ENCODE measurements at places on chromosomes 13 and 19. TPM values are rescaled to one million over a fixed set of nuclear protein-coding genes. Genes with fewer than 3 reads are reported as not detected.
A peak's percentile ranks its signal among the peaks of the same experiment; 100 is the strongest.

DNA sequence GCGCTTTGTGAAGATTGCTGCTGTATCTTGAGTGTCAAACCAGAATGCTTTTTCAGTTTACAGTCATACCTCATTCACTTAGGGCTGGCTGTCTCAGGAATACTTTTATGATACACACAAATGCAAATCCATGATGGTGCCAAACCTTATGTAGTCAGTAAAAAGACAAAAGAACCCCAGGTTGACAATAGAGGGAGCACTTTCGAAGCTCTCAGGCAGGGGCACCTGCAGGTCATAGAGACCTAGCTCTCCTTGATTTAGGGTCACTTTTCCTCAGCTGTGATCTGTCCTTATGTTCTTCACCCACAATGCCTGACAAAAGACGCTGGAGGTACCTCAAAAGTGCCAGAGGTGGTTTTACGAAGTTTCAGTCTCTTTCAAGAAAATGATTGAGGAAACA is 172.2 kb downstream of the DNAJC15 start:
- H3K4me1 ChIP-seq = peaks cover 5% of the 10 kb centered on the region
- no peaks in the 10 kb centered on the region for H3K27me3 ChIP-seq
- no peak for DNase-seq
- no peak overlapping the region for H3K4me3 ChIP-seq

- H3K4me1 ChIP-seq = no peaks in the 10 kb centered on the region
- DNase-seq = no peak
- H3K4me3 ChIP-seq = no peak overlapping the region
- no peaks in the 10 kb centered on the region for H3K36me3 ChIP-seq
- no peak overlapping the region for H3K27ac ChIP-seq
- H3K27me3 ChIP-seq = no peaks in the 10 kb centered on the region
Observed at GRCh38 chr13:46142776-46143175, 37.9 kb upstream of the CPB2 start.

DNA sequence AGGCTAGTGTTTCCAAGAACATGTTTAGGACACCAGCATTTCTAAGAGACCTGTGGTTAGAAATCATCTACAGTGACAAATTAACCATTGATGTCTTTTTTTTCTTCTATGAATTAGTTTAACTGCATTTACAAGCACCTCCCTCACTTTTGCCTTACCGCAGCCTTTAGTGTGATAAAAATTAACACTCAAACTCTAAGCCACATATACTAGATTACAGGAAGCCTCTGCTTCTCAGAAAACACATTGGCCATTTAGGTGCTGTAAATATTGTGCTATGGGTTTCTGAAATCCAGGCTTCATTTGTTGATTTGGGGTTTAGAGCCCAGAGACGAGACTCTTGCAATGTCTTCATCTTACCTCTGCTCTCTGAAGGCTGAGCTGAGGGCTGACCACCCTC is 34.6 kb upstream of the OLFM4 start:
- H3K4me3 ChIP-seq = no peak overlapping the region
- no peaks in the 10 kb centered on the region for H3K4me1 ChIP-seq
- DNase-seq = no peak
- H3K36me3 ChIP-seq = no peaks in the 10 kb centered on the region

GRCh38 chr19:277581-278165 is 13.5 kb downstream of the PLPP2 start:
- no peak overlapping the region for H3K27ac ChIP-seq
- H3K4me1 ChIP-seq = no peaks in the 10 kb centered on the region
- no peak for DNase-seq
- H3K36me3 ChIP-seq = peaks cover 16% of the 10 kb centered on the region
- H3K4me3 ChIP-seq = no peak overlapping the region

DNA sequence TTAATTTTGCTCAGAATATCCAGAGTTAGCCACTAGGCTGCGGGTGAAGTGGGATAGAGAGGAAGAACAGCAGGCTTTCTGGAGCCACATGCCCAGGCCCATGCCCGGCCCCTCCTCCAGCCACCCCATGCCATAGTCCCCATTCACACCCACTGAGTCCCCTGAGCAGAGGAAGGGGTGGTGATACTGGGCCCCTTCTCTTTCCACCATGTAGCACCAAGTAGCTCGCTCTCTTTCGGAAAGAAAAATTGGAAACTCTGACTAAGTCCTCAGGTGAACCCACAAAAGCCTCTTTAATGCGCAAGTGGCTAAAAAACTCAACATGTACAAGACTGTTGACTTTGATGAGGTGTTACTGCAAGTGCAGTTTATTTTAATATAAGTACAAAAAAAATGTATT is 76.7 kb upstream of the GPR183 start:
- DNase-seq = no peak
- H3K4me1 ChIP-seq = peaks cover 12% of the 10 kb centered on the region
- H3K4me3 ChIP-seq = no peak overlapping the region
- H3K27me3 ChIP-seq = no peaks in the 10 kb centered on the region
- no peak overlapping the region for H3K27ac ChIP-seq
- H3K36me3 ChIP-seq = peaks cover 30% of the 10 kb centered on the region

GRCh38 chr13:41054212-41054877 is 7.0 kb upstream of the WBP4 start:
- DNase-seq = no peak
- no peaks in the 10 kb centered on the region for H3K36me3 ChIP-seq
- peaks cover 75% of the 10 kb centered on the region for H3K4me1 ChIP-seq
- no peaks in the 10 kb centered on the region for H3K27me3 ChIP-seq

DNA sequence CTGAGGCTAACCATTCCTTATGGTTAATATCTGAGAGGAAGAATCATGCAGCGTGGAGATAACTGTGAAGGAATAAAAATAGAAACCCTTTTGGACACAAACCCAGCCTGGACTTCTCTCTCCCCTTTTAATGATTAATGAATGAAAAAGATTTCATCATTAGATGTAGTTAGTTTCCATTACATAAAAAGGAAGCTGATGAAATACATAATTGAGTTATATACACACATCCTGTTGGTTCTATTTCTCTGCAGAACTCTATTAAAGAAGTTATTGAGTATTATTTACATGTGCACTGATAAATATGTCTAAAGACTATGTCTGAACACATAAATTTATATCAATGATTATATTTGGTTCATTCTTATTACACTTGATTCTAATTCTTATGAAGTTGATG is 465.3 kb downstream of the GPC5 start:
- H3K27me3 ChIP-seq = no peaks in the 10 kb centered on the region
- H3K27ac ChIP-seq = no peak overlapping the region
- H3K4me3 ChIP-seq = no peak overlapping the region
- H3K4me1 ChIP-seq = no peaks in the 10 kb centered on the region

DNA sequence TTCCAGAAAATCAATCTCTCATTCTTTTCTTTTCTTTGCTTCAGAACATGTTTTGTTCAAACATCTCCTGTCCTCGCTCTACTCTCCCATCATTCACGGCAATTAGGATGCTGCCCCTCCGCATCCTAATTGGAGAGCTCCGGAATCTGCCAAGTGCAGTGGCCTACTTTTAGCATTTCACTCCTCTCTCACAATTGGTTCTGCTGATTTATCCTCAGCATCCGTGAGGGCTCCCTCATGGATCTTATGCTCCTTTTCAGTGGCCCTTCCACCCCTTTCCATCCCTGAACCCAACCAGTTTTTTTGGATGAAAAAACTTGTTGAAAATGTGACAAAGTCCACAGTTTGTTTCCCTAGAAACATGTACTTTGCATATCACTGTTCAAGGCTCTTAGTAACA is 22.4 kb downstream of the AMER2 start:
- H3K27me3 ChIP-seq = peaks cover 16% of the 10 kb centered on the region
- DNase-seq = no peak
- H3K27ac ChIP-seq = no peak overlapping the region
- no peak overlapping the region for H3K4me3 ChIP-seq

GRCh38 chr13:113869263-113869662 is 5.4 kb upstream of the GAS6 start:
- H3K4me1 ChIP-seq = no peaks in the 10 kb centered on the region
- no peak overlapping the region for H3K4me3 ChIP-seq
- no peaks in the 10 kb centered on the region for H3K36me3 ChIP-seq
- DNase-seq = no peak
- H3K27me3 ChIP-seq = no peaks in the 10 kb centered on the region
- no peak overlapping the region for H3K27ac ChIP-seq

GRCh38 chr13:48783181-48783630 is 129.5 kb downstream of the CYSLTR2 start:
- H3K4me1 ChIP-seq = peaks cover 4% of the 10 kb centered on the region
- no peak overlapping the region for H3K4me3 ChIP-seq
- no peaks in the 10 kb centered on the region for H3K36me3 ChIP-seq
- H3K27me3 ChIP-seq = no peaks in the 10 kb centered on the region
- DNase-seq = peak; percentile 89
- no peak overlapping the region for H3K27ac ChIP-seq

DNA sequence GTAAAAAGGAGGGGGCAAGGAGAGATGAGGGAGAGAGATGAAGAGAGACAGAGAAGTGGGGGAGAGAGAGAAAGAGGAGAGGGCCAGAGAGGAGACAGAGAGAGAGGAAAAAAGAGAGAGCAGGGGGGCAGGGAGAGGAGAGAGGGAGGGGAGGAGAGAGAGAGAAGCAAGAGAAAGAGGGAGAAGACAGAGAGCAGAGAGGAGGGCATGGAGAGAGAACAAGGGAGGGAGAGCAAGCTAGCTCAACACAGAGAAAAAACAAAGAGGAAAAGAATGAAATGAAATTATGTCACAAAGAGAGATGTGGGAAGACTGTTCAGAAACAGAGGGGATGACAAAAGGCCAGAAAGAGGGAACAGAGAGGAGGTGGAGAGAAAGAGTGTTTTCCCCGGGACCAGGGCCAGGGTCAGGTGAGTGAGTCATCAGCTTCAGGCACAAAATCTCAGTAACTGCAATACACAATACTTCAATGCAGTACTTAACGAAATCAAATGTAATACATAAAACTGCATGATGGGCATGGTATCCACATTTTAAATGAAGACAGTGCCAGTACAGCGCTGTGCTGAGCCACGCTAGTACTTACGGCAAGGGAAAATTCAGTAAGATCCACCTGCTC is 4.8 kb downstream of the KLK7 start:
- H3K27ac ChIP-seq = no peak overlapping the region
- no peak for DNase-seq
- peaks cover 43% of the 10 kb centered on the region for H3K27me3 ChIP-seq
- H3K4me1 ChIP-seq = peaks cover 23% of the 10 kb centered on the region

- peaks cover 11% of the 10 kb centered on the region for H3K4me1 ChIP-seq
- DNase-seq = no peak
- H3K36me3 ChIP-seq = no peaks in the 10 kb centered on the region
- H3K27ac ChIP-seq = no peak overlapping the region
Observed at GRCh38 chr13:24688950-24689349, 8.7 kb downstream of the ATP12A start.

DNA sequence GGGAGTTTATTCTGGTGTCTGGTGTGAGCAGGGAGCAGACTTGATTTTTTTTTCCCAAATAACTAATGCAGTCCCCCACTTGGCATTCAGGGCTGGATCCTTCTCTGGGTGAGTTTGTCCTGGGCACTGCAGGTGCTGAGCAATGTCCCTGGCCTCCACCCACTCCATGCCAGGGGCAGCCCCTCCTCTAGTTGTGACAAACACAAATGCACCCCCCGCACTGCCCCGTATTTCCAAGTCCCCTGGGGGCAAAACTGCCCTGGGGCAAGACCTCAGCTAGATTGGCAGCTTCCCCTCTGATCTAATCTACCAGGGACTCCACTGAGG is 6.4 kb downstream of the MOB3A start:
- peak overlapping the region; percentile 65 for H3K27ac ChIP-seq
- peaks cover 89% of the 10 kb centered on the region for H3K4me1 ChIP-seq
- DNase-seq = no peak
- no peak overlapping the region for H3K4me3 ChIP-seq
- H3K27me3 ChIP-seq = no peaks in the 10 kb centered on the region

GRCh38 chr13:98775844-98776598 is 23.5 kb upstream of the SLC15A1 start:
- H3K27ac ChIP-seq = no peak overlapping the region
- no peaks in the 10 kb centered on the region for H3K27me3 ChIP-seq
- no peak for DNase-seq

- no peak overlapping the region for H3K27ac ChIP-seq
- no peaks in the 10 kb centered on the region for H3K27me3 ChIP-seq
- no peaks in the 10 kb centered on the region for H3K4me1 ChIP-seq
- no peak overlapping the region for H3K4me3 ChIP-seq
Observed at GRCh38 chr13:45500492-45501174, 35.9 kb downstream of the COG3 start.

GRCh38 chr13:51771418-51772104 is 32.4 kb downstream of the DHRS12 start:
- H3K4me3 ChIP-seq = no peak overlapping the region
- H3K27me3 ChIP-seq = no peaks in the 10 kb centered on the region
- H3K4me1 ChIP-seq = peaks cover 38% of the 10 kb centered on the region
- H3K36me3 ChIP-seq = peaks cover 13% of the 10 kb centered on the region

GRCh38 chr13:67283637-67284036 is 53.5 kb upstream of the PCDH9 start:
- no peak overlapping the region for H3K27ac ChIP-seq
- no peak for DNase-seq
- H3K27me3 ChIP-seq = no peaks in the 10 kb centered on the region
- H3K36me3 ChIP-seq = no peaks in the 10 kb centered on the region

- H3K36me3 ChIP-seq = no peaks in the 10 kb centered on the region
- no peak overlapping the region for H3K4me3 ChIP-seq
- no peak for DNase-seq
- no peaks in the 10 kb centered on the region for H3K27me3 ChIP-seq
- H3K27ac ChIP-seq = no peak overlapping the region
Observed at GRCh38 chr13:74046431-74046830, 87.8 kb downstream of the KLF12 start.

DNA sequence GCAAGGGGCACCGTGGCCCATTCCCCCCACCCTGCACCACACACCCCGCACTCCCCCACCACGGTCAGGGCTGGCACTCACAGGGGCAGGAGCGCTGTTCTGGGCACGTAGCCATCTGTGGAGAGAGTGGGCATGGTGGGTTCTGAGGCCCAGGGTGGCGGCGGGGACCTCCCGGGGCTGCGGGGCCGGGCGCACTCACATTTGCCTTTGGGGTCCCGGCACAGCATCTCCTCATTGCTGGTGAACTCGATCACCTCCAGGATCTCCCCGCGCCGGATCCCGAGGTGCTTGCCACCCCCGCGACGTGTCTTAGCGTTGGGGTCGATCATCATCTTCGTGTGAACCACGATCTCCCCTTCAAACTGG is 12.1 kb downstream of the PRAM1 start:
- DNase-seq = no peak
- no peaks in the 10 kb centered on the region for H3K27me3 ChIP-seq
- H3K4me1 ChIP-seq = peaks cover 39% of the 10 kb centered on the region
- peak overlapping the region; percentile 30 for H3K4me3 ChIP-seq
- H3K27ac ChIP-seq = peak overlapping the region; percentile 66

- no peak overlapping the region for H3K4me3 ChIP-seq
- no peaks in the 10 kb centered on the region for H3K36me3 ChIP-seq
- no peaks in the 10 kb centered on the region for H3K27me3 ChIP-seq
- no peak for DNase-seq
Observed at GRCh38 chr19:13262450-13262849, 112.2 kb downstream of the IER2 start.

NLRP7 gene
- total RNA-seq = not detected

ADM5 gene
- total RNA-seq = 4.9 TPM

PRTN3 gene
- not detected for total RNA-seq

GJB2 gene
- 32.8 TPM for total RNA-seq

NMRK2 gene
- total RNA-seq = not detected

TEX101 gene
- not detected for total RNA-seq

All from suprapubic skin (tissue), 4 donors.